ENCODE measurements at places on chromosomes 16 and 17.

- DNase-seq = no peak
Measured at GRCh38 chr16:2896480-2897010, 13.5 kb downstream of the FLYWCH2 start.

- no peak for DNase-seq
Measured at GRCh38 chr17:33285413-33285812, 7.7 kb downstream of the ASIC2 start.

DNA sequence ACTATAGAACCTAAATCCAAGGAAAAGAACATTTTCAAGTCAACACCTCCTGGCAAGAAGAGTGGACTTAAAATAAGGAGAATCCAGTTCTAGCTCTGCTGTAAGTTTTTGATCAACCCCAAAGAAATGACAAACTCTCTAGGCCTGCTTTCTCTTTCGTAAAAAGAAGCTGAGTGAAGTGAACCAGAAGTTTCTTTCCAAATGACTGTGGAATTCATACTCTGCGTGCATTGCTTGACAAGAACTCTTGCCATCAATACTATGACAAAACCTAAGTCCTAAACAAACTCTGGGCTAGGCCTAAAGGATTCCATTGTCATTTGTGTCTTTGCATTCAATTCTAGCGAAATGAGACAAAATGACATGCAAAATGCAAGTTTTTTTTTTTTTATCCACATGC, 187.5 kb upstream of the SOX9 start:
- no peak for DNase-seq

DNA sequence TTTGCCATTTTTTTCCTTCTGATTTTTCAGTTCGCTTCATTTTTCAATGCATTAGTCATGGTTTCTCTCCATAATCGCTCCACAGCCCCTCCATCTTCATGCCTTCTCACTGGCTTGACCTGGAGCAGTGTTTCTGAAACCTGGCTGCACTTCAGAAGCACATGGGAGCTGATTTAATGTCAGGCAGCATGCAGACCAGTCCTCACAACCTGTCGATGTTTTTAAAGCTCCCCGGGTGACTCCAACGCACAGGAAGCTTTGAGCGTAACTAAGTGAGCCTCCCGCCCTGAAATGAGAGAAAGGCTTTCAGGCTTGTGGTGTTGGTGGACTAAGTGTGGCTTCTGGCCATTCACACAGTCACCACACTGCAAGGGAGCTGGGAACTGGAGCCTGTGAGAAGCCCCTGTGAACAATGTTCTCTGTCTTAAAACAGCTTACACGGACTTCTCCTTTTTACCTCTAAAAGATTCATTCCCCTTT, 16.8 kb upstream of the DRG2 start:
- peak; percentile 15 for DNase-seq

DNA sequence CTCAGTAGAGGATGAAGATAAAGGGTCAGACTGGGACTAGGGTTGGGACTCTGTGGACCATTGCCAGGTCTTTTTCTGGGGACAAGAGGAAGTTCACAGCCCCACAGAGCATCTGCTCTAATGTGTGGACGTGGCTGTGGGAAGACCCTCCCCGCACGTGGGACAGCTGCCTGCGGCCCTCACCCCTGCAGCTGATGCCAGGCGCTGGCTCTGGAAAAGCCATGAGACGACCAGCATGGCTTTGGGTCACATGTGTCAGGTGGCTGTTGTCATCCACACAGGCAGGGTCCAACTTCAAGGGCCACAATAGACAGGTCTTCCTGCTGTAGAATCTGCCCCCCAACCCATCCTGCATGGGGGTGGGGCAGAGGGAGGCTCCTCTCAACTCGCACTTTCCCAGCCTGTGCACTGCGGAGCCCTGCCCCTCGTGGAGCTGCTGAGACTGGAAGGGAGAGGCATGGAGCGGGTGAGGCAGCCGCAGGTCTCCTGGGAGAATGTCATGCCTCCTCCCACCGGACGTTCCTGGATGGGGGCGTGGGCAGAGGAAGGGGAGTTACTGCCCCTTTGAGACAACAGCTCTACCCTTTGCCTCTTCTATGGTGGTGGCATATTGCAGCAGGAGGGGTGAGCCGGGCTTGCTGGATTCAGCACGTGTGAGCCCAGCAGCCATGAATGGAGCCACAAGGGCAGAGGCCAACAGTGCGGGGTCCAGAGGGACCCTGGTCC, 53.4 kb downstream of the PIMREG start:
- no peak for DNase-seq

DNA sequence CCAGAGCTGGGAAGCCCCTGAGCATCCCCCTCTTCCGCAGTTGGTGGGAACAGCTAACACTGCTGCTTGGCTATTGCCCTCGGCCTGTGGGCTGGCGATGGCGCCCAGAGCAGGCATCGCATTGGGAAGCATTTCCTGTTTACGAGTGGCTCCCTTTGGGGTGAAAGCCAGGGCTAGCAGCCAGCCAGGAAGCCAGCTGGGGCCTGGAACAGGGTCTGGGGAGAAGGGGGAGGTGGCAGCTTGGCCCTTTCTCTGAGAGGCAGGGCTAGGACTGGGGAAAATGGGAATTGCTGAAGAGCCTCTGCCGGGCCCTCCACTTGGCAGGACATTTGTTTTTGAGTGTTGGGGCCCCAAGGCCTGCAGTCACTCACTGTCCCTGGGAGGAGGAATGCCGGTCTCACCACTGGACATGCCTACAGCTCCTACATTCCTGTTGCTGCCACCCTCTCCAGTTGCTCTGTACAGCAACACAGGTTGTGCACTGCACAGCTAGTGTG, 2.4 kb upstream of the MTSS2 start:
- DNase-seq = peak; percentile 90

DNA sequence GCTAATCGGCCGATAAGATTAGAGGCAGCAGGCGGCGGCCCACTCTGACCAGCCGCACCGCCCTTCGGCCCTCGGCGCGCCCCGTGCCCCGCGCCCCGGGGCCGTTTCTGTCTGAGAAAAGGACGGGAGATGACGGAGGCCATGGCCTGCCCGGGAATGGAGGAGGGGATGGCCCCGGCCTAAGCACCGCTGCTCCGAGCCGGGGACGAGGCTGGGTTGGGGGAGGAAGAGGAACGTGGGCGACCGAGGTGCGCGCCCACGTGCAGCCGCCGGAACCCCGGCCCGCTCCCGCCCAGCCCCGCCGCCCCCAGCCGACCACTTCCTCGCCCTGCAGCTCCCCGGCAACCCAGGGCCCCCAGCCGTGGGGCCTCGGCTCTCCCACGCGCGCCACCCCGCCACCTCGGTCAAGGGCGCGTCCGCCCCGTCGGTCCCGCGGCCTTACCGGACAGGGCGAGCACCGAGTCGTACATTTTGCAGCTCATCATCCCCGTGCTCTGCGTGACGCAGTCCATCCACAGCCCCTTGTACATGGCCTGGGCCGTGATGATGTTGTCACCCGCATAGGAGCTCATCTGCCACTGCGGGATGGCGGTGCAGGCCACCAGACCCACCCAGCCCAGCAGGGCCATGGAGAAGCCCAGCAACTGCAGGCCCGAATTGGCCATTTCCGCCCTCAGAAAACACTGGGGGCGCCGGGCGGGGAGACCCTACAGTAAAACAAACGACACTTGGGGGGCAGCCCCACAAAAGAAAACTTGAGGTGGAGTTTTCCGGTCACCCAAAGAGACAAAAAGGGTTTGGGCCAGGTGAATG, 693 bp downstream of the CLDN7 start:
- DNase-seq = no peak

Data from MG63 (cell line).